ENCODE measurements at places on chromosomes 3 and 15.
A peak's percentile ranks its signal among the peaks of the same experiment; 100 is the strongest.

GRCh38 chr3:104711406-104711805 lies 655.3 kb upstream of the ALCAM start:
- ATAC-seq = peak; percentile 61

DNA sequence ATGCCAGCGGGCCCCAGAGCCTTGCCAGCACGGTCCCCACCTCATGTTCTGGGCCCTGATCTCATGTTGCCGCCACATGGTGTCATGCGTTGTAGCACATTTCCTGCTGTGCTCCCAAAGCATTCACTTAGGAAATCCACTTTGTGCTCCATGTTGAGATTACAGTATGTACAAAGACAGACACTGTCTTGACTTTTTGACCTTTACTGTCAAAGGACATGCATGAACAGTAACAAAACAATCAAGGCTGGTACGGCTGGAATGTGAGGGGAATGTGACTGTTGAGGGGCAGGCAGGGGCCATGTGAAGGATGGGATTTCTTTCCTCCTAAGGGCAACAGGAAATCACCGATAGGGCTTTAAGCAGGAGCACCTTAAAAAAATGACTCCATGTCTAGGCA lies 53.3 kb upstream of the RPL32 start:
- no peak for ATAC-seq

- peak; percentile 41 for ATAC-seq
These were observed 1354.1 kb upstream of the EPHA6 start for GRCh38 chr3:95460274-95460673.

DNA sequence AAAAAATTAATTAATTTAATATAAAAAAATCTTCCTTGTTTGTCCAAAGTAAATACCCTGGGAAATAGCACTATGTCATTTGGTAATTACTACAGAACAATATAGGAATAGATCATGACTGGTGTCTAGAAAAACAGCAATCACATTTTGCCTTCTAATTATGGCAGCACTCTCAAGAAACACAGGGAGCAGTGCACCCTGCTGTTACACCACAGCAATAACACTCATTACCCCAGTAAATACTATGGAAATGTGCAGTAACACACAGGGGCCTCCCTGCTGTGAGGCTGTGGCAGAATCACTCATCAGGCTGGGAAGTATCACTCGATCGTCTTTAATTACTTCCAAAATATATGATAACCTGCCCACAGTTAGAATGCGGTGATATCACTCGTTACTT lies 646.0 kb downstream of the TUSC7 start:
- peak; percentile 88 for ATAC-seq

- no peak for ATAC-seq
These were observed 1.3 kb downstream of the TNK2 start for GRCh38 chr3:195906865-195907683.

GRCh38 chr3:66555214-66555844 lies 54.5 kb upstream of the LRIG1 start:
- ATAC-seq = peak; percentile 16

Measured in motor neuron (in vitro differentiated cells).